Fibroblast of villous mesenchyme (primary cell): ENCODE measurements at places on chromosomes 12 and 14.

DNA sequence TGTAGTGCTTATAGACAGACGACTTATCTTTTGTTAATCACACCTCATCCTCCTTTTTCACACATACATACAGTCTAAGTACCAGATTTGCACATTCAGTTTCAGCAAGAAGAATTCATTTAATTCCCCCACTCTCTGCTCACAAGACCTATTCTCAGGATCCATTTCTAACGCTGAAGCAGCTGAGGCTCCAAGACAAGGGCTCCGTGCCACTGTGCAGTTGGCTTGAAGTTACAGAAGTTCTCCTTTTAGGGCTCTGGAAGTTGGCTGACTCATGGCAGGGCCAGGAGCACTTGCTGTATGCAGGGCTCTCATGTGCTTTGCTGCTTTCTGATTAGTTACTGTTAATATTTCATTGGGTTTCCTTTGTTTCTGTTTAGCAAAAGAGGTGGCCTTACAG lies 1566.9 kb upstream of the TMEM132C start:
- DNase-seq: no peak

DNA sequence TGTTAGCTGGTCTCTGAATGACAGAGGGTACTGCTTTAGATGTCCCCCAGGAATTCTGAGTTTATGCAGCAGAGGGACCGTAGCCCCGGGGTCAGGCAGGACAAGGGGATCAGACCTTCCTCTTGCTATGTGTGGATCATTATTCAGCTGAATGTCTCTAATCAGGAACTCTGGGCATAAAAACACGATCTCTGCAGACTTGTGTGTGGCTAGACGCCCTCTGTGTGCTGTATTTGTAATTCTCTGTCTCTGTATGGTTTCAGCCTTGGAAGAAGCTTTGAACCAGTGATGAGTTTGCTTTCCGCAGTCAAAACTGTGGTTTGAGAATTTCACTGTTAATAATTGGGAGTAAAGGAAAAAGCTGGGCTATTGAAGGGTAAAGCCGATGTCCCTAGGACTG lies 125.3 kb downstream of the ETV6 start:
- no peak for DNase-seq

DNA sequence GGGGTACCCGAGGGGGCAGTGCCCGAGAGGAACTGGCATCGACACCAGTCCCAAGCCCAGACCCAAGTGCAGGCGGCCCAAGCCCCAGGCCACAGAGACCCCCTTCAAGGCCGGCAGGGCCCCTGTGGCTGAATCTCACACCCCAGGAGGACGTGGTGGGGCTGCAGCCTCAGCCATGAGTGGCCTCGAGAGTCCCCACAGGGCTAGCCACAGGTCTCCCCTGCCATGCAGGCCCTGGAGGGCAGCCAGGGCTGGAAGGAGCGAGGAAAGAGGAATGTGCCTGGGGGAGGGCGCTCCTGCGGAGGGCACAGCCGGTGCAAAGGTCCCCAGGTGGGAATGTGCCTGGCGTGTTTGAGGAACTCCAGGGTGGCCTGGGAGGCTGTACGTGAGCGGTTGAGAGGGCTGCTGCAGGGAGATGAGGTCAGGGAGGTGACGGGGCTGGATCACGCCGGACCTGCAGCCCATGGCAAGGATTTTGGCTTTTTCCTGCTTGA lies 86.1 kb downstream of the NCOR2 start:
- no peak for DNase-seq

GRCh38 chr12:11630046-11630706 lies 19.3 kb upstream of the ETV6 start:
- DNase-seq: no peak

- no peak for DNase-seq
These were observed 19.6 kb upstream of the PPP1R13B start for GRCh38 chr14:103867020-103867419.

DNA sequence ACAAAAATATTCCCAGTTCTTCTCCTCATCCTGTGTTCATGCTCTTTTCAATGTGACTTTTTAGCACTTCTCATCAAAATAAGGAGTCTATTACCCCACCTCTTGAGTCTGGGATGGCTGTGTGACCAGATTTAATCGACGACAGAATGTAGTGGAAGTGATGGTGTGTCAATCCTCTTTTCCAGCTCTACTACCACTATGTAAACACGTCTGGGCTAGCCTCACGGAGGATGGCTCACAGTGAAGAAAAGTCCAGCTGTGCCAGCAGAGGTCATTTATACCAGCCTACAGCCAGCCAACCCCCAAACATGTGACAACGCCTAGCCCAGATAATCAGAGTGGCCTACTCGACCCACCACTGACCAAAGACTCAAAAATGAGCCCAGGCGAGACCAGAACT lies 37.3 kb upstream of the FGF6 start:
- DNase-seq: no peak

- DNase-seq: peak; percentile 94
These were observed 8.9 kb upstream of the FOXN3 start for GRCh38 chr14:89425931-89426330.

DNA sequence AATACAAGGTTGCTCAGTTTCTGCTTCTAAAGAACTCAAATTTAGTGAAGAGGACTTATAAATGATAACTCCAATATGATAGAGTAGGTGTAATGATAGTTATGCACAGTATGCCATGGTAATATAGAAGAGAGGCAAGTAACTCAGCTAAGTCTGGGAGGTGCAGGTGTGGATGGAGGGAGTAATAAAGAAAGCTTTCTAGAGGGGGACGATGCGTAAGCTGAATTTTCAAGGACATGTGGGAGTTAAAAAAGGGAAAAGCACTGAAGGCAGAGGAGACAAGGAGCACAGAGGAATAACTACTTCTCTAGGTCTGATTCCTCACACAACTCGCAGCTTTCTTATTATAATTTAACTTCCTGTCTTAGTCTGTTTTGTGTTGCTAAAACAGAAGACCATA lies 49.1 kb upstream of the ZDHHC17 start:
- no peak for DNase-seq

- DNase-seq: no peak
These were observed 23.8 kb upstream of the GPR132 start for GRCh38 chr14:105088812-105089745.

DNA sequence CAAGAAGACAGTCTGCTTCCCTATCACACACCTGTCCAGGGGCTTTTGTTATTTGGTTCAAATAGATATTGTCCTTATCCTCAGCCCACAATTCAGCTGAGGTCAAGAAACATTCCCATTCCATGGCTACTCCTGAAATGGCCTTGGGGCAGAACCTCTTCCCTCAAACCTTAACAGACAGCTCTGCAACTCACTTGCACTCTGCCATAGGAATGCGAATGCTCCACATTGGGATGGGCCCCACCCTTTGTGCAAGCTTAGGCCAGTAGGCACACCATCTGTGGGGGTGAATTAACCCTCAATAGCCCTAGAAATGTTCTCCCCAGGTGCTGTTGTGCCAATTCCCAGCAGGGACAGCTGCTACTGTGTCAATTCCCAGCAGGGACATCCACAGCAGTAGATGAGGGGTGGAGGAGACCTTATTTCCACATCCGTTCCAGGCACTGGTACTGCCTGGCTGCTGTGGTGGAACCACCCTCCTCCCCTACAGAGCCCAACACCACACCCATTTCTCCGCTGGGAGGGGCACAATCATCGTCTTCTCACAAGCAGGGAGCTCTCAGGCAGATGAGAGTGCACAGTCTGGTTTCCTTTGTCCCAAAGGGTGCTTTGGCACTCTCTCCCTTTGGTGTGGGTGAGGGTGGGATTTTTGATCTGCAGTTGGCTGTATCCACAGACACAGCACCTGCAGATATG lies 42.3 kb upstream of the GLIPR1 start:
- no peak for DNase-seq

GRCh38 chr12:124786061-124786964 lies 77.4 kb downstream of the SCARB1 start:
- peak; percentile 85 for DNase-seq

GRCh38 chr12:129670256-129670920 lies 233.4 kb downstream of the TMEM132D start:
- no peak for DNase-seq

GRCh38 chr14:89093083-89093730 lies 268.8 kb downstream of the TTC8 start:
- peak; percentile 38 for DNase-seq

DNA sequence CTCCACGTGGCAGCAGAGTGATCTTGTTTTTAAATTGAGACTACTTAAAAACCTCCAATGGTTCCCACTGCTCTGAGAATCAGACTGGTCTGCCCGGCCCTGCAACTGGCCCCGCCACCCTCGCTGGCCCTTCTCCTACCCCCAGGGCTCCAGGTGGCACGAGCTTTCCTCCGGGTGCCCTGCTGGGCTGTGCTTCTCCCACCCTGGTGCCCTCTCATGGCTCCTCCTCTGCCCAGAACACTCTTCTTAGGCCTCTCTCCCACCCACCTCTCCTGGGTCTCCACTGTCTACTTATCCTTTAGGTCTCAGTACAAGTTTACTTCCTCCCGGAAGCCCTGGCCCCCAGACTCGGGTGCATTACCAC lies 26.5 kb downstream of the CCDC92 start:
- no peak for DNase-seq

DNA sequence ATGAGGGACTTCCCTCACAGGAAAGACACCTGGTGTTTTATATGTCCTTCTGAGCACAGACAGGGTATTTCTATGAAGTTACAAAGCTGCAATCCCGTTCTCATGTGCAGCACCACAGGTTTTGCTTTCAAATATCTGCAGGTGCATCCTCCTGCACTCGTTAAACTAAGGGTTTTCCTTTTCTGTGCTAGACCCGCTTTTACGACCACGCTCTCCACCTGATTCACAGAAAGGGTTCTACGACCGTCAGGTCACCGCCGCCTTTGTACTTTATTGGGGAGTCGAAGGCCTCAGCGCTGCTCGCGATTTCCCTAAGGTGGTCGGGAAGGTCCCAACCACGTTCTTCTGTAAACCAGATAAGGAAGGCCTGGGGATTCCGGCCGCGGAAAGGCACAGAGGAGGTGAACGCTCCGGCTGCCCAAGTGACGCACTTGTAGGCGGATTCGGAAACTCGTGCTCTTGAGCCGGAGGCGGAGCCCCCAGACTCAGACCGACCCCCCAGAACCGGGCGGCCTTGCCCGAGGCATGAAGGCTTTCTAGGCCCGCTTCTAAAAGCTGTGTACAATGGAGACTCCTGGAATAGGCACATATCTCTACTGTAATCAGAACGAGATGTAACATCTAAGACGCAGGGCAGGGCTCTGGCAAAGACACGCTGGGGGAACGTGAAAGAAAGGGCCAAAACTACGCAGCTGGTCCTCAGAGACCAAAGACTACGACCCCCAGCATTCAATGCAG lies 995 bp upstream of the HSP90B1 start:
- peak; percentile 92 for DNase-seq

- no peak for DNase-seq
These were observed 22.9 kb downstream of the HECTD4 start for GRCh38 chr12:112359290-112359689.

DNA sequence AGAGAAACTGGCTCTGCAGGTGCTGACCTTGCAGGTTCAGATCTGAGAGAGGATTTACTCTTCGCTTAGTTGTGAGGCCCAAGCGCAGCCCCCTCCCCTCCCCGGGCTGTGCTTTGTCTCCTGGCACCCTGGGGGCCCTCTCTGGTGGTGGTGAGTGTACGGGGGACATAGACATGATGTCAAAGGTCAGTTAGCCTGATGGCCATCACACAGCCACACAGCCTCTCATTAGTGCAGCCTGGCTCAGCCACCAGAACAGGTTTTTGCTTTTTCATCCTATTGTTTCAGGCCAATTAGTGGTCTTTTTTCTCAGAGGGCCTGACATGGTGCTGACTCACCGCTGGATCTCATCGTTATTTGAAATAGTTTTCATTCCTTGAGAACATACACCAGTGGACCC lies 437.9 kb downstream of the AACS start:
- DNase-seq: no peak

DNA sequence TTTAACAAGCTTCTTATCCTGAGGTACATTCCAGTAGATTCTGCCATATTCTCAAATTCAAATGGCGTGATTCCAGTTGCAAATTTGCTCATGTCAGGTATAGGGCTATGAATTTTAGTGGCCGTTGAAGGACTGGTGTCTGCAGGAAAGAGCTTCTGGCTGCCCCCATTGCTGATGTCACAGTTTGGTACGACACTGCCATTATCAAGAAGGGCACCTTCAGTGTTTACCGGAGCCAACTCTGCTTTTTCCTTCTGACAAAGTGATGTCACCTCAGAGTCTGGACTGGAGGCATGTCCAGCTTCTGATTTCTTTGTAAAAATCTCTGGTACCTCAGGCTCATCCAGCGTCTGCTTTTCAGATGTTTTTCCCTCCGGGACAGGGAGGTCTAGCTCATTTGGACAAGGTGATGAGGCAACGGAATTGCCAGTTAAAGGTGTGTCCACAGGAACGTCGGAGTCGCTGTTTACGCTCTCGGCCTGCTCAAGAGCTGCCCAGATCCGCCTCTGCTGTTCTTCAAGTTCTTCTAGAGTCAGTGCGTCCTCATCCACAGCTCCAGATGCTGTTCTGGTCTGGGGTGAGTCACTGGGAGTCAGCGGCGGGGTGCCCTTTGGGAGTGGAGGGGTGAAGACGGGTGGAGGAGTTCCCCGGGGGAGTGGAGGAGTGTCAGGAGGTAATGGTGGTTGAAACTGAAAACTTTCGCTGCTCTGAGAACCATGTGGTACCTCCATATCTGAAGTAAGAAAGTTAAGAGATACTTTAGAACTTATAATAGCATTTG lies 27.0 kb downstream of the ZCCHC8 start:
- peak; percentile 87 for DNase-seq

GRCh38 chr14:61703342-61704129 lies 8.2 kb downstream of the HIF1A start:
- DNase-seq: no peak

GRCh38 chr14:49461529-49462401 lies 124.4 kb downstream of the RPS29 start:
- DNase-seq: peak; percentile 83

DNA sequence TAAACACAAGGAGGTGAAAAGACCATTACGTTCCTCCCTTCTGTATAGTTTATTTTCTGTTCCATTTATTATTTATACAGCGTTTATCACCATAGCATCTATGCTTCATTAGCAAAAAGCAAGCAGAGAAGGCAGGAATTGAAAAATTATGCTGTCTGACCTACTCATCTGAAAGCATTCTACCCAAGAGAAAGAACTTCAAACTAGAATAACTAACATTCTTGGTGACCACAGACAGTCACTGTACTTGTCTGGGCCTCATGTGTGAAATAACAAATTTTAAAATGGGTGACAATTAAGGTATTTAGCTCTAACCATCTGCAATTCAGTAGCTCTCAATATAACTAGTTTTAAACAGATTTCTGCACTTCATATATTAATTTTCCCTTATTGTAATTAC lies 29.3 kb upstream of the PDE3A start:
- no peak for DNase-seq

- no peak for DNase-seq
These were observed 749.6 kb downstream of the SLC16A7 start for GRCh38 chr12:60345442-60345841.

DNA sequence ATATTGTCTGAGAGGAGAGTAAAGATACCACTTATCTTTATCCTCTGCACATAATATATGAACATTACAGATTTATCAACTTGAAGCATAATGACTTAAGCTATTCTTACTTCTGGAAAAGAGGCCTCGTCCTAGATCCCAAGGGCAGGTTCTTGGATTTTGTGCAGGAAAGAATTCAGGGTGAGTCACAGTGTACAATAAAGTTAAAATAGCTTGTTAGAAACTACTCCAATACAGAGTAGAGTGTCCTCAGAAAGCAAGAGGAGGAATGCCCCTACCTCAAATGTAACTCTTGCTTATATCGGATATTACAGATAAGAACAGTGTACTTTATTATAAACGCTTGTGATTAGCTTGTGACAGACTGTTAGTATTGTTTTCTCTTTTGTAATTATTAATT lies 41.9 kb upstream of the ABCC9 start:
- no peak for DNase-seq
